ENCODE measurements at places on chromosomes 1 and 21.
A peak's percentile ranks its signal among the peaks of the same experiment; 100 is the strongest.

- no peak for DNase-seq
Observed at GRCh38 chr1:37372302-37372701, 102.1 kb upstream of the ZC3H12A start.

- DNase-seq: peak; percentile 64
Observed at GRCh38 chr21:28959367-28960099, 33.1 kb downstream of the LTN1 start.

GRCh38 chr1:92194511-92194910 is 23.2 kb upstream of the C1orf146 start:
- no peak for DNase-seq

- no peak for DNase-seq
Observed at GRCh38 chr1:210302501-210302900, 26.2 kb upstream of the HHAT start.

DNA sequence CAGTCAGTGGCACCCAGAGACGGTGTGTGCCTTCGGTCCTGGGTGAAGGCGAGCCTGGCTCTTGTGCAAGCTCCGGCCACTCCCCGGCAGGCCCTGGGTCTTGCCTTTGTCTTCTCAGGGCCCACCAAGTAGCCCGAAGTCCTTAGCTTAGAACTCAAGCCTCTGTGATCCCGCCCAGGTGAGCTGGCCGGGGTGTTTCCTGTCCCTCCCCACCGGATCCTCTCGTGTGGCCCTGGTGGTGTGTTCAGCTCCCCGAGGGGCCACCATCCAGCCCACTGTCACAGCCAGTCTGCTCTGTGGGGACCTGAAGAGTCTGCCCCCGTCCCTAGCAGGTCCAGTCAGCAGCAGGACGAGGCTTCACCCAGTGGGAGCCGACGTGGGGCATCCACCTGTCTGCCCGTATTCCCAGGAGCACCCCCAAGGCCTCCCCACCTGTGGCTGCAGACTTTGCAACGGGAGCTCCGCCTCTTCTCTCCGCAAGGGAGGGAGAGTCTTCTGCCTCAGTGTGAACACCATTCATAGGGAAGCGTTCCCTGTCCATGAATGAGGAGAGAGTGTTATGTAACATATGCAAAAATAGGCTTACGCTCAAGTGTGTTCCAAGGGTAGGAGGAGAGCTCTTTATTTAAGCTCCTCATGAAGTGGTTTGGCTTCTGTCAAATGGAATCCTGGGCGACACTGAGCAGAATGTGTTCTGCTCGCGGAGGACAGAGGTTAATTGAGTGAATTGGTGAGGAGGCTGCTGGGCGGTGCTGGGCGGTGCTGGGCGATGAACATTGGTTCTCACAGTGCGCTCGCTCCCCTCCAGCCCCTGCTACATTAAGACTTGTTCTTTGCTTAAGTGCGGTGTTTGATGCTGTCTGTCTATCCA is 108.9 kb downstream of the CRYAA start:
- DNase-seq: no peak

DNA sequence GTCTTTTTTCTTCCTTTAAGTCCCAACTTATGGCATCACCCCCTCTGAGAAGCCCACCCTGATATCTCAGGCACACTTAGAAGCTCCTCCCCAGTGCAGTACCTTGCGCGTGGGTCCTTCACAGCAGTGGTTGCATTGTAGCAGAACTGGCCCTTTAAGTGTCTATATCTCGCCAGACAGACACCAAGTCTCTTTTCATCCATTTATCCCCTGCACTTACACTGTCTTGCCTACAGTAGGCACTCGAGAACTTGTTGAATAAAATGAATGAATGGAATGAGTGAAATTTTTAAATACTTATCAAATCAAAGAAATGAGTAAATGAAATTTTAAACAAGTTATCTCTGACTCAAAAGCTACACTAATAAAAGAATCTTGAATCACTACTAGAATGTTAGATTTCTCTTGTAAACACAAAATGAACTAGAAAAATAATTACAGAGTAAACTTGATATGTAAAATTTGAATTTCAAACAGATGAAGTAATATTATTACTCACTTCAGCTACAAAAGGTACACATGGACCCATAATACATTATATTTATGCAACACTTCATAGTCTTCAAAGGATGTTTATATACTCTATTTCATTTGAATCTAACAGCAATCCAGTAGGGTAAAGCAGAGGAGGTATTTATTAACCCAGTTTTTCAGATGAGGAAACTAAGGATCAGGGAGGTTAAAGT is 54.7 kb upstream of the MAN1A2 start:
- DNase-seq: peak; percentile 37

DNA sequence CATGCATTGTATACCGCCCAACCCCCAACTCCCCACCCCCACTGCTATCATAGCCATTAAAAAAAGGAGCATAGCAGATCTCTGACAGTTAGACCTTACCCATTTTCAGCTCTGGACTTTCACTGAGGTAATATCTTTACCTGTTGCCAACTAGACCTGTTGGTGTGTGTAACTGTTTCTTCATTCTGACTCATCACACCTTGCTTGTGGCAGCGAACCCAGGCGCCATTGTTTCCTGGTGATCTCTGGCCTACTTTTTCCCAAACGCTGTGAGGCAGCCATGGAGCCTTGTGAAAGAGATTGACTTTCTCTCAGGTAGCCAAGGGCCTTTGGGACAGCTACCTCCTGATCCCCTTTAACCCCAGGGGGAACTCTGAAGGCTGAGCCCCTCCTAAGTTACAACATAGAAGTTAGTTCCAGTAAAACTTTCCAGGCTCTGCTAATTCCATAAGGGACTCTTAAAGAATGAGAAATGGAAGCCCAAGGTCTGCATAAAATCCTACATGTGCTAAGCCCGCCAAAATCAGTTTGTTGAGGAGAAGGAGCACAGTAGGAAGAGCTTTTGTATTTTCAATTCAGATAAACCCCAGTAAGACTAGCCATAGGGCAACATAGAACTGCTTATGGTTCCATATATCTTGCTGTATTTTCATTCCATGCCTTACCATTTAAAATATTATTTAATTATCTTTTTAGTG is 196.1 kb upstream of the CAMK1G start:
- DNase-seq: no peak

Data from foreskin melanocyte (primary cell).